ENCODE measurements at places on chromosomes 6 and 20.

DNA sequence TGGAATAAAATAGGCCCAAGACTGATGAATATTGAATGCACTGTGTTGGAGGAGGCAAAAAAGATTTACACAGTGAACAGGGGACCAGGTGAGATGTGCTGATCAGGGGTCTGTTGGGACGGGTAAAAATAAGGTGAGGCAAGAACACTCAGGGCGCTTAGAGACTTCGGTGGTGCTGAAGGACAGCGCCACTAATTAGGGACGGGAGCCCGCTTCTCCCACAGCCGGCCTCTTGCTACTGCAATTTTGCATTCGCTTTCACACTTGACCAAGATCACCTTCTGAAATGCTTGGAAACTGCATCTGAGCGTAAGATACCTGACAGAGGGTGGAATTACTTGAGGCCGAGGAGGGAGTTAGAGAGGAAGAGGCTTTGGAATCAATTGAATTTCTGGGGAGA is 7.3 kb downstream of the TFAP2D start:
- no peak for DNase-seq

- DNase-seq = no peak
These were observed 153.6 kb downstream of the GMPR start for GRCh38 chr6:16392010-16392409.

DNA sequence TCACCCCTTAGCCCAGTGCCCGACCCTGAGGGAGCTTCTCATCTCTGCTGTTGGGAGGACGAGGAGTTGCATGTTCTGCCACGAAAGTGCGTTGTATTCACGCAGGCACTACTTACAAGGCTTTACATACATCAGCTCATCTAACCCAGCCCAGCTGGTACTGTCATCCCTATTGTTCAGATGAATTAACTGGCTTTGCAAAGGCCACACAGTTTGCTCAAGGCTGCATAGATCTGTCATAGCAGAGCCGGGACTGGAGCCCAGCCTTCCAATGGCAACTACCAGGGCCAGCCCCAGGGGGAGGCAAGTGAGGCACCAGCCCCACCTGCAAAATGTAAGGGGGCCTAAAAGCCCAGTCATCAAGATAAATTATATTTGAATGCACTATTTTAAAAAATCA is 257.6 kb downstream of the NFATC2 start:
- no peak for DNase-seq

DNA sequence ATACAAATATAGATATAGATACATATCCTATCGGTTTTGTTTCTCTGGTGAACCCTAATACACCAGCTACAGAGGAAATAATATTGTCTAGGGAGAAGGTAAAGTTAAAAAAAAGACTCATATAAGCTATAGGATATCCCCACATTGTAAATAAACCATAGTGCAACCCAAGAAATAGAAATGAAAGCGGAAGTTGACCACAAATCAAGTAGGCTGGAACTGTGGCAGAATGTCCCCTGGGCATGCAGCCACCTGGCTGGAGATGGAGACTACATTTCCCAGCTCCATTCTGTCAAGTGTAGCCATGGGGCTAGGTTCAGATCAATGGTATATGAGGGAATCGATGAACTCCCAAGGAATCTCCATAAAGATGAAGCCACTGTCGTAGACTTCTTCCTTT is 70.1 kb upstream of the RPS6KA2 start:
- DNase-seq = no peak

DNA sequence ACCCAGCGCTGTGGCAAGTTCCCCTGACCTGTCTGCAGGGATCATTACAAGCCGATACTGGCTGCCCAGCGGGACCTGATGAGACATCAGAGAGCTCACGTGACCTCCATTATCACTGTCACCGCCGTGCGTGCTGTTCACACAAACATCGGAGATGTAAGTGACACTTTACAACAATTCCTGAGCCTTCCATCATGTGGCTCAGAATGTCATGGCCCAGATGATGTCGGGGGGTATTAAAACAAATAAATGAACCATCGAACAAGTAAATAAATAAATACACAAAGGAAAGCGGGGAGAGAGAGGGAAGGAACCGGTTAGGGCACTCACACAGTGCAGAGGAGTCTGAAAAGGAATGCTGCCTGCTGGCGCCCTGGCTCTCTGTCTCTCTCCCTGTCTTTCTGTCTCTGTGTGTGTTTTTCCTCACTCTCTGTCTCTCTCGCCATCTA is 195.1 kb downstream of the BMP7 start:
- DNase-seq = no peak

GRCh38 chr6:132068766-132069165 is 117.6 kb upstream of the CCN2 start:
- no peak for DNase-seq

DNA sequence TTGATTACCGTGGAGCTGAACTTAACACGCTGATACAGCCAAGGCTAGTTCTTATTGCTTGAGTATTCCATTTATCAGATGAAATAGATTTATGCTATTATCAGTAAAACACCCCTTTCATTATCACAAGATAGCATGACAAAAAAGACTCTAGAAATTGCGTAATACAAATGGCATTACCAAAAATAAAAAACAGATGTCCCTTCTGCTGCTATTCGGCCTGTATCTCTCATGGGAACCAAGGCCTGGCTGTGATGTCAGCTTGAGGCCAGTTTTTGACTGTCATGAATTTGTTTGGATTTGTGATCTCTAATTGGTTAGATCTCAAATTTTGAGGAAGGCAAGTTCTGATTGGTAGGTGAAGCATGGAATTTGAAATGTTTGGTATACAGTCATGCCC is 25.2 kb downstream of the MEI4 start:
- DNase-seq = no peak

DNA sequence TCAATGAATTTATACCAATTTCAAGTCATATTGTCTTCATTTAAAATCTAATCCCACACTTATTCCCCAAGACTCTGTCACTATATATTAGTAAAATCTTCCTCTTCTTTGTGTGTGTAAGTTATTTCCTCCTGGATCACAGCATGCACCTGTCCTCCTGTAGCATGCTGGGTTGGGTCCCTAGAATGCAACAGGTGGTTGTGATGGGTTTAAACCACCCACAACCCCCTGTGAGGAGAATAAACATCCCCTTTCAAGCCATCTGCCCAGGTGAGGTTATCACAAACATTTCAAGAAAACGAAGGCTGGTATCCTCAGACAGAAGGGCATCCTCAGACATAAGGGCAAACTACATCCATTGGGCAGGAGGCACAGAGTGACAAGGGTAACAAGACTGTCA is 26.4 kb downstream of the DZANK1 start:
- DNase-seq = no peak

DNA sequence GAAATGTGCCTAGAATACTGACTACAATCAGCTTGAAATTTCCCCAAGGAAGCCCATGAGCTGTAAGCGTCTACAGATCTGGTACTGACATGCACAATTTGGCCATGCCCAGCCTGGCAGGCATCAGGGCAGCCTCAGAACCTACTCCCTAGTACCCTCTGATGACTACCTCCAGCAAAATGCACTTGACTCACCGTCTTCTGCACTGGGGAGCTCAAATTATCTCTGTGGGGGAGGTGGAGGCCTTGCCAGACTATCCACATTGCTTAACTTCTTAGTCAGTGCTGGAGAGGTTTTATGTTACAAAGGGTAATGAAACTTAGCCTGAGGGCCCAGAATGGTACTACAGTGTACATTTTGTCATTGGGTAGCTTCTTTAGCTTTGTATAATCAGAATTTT is 126.0 kb upstream of the ADGRF1 start:
- DNase-seq = no peak

DNA sequence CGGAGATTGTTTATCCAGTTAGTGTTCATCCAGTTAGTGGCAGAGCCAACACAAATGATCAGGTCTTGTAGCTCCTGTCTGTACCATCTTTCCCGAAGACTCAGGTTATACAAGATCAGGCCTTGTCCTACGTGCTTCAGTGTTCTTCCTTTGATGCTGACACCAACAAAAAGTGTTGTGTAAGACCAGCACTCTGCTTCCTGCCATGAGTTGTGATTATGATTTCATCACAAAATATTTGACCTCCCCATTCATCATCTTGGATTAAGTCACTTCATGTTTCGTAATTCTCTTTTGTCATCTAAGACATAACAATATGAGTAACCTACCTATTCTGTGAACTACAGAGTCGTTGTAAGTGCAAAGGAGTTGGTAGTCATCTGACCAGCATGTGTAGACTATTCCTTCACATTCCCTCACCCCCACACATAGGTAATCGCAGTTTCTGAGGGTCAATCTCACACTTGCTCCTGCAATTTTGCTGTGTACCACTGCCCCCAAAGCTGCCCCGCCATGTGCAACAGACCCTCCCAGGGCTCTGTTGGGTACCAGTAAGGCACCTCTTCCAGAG is 135.6 kb upstream of the SLC22A23 start:
- DNase-seq = no peak

GRCh38 chr6:130115036-130115435 is 96.7 kb downstream of the L3MBTL3 start:
- DNase-seq = no peak

DNA sequence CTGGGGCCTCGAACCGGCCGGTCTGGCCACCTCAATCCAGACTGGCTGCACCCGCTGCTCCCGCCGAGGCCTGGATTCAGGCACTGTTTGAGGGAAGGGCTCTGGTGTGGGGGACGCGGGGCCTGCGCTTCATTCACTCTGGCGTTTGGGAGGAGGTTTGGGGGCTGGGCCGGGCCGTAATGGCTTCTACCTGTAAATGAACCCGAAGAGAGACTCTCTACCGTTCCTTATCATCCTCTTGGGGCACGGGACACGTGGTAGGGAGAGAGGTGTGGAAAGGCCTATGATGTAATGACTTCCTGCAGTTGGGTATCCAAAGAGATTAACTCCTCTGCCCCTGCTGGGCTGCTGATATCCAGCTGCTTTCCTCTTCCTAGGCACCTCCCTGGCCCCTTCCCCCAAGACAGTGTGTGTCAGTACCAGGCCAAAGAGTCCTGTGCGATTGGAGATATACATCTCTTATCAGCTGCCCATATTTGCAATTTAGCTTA is 1.8 kb downstream of the FOXO3 start:
- DNase-seq = peak; percentile 86

DNA sequence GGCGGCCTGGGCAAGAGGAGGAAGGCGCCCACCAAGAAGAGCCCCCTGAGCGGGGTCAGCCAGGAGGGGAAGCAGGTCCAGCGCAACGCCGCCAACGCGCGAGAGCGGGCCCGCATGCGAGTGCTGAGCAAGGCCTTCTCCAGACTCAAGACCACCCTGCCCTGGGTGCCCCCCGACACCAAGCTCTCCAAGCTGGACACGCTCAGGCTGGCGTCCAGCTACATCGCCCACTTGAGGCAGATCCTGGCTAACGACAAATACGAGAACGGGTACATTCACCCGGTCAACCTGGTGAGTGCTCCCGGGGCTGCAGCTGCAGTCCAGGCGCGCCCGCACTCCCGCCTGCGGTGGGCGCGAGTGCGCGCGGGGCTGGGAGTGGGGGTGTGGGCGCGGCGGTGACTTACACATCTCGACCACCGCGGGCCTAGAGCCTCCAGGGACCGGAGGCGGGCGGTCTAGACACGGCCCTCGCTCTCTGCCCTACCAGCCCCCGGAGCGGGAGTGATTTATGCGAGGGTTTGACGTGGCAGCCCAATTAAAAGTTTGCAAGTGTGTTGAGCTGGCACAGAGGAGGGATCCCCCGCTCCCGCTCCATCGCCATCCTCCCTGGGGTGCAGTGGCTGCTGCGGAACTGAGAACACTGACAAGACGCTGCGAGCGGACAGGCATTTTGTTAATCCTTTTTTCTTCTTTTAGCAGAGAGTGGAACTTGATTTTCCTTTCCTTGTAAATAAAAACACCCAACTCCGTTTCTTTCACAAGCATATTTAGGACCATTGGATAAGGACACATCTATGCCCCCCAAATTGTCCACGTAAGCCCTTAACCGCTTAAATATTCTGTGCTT is 867 bp downstream of the TCF21 start:
- DNase-seq = peak; percentile 81

- no peak for DNase-seq
These were observed 274.9 kb downstream of the RFPL4B start for GRCh38 chr6:112622036-112622435.

DNA sequence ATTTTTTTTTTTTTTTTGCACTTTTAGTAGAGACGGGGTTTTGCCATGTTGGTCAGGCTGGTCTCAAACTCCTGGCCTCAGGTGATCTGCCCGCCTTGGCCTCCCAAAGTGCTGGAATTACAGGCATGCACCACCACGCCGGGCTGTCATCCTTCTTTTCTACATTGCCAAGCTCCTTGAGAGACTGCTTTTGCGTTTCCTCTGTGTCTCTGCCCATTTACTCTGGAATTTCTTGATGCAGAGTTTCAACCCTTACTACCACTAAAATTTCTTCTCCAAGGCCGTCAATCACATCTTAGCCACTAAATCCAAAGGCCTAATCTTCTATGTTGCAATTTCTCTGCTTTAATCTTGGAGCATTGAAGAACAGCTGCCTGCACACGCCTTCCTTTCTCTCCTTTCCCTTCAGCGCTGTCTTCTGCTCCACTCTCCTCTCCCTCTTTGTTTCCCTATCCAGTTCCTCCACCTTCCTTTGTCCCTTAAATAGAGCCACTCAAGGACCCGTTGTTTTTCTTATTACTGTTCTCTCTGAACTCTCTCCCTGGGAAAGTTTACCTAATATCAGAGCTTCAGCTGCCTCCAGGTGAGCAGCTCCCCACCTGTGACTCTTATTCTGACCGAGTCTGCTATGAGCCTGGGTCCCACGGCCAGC is 98.8 kb downstream of the SLC35B3 start:
- DNase-seq = no peak
